Activated T-helper 9 cell treated with anti-CD3 and anti-CD28 coated beads, Interleukin-2, amount 50 U/mL, for 16 hours (primary cell): ENCODE measurements at places on chromosomes 7 and 10.

DNA sequence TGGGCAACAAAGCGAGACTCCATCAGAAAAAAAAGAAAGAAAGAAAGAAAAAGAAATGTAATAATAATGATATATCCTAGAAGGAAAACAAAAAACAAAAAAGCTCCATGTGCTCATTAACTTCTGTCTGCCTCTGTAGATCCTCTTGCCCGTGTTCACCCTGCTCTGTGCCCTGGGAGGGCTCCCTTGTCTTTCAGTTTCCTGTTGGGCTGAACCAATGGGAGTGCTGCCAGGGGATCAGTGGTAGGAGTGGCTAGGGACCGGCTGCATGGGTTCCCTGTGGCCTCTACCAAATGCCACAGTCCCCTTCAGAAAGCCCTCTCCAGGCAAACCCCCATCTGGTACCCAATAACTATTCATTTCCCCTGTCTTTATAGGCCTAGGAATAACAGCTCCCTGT lies 51.8 kb upstream of the PARD3 start:
- DNase-seq: no peak

GRCh38 chr7:150910996-150911422 lies 58.7 kb downstream of the AOC1 start:
- DNase-seq: no peak

- DNase-seq: no peak
Measured at GRCh38 chr10:129090618-129091366, 376.2 kb upstream of the MGMT start.

- no peak for DNase-seq
Measured at GRCh38 chr10:113053091-113053490, 103.0 kb downstream of the TCF7L2 start.

DNA sequence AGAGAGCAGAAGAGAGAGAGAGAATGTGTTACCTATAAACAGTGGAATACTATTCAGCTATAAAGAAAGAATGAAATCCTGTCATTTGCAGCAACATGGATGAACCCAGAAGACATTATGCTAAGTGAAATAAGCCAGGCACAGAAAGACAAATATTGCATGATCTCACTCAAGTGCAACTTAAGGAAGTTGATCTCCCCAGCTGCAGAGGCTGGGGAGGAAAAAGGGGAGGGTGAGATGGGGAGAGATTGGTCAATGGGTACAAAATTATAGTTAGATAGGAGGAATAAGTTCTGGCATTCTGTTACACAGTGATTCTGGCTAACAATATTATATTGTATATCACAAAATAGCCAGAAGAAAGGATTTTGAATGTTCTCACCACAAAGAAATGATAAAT lies 11.2 kb upstream of the JAZF1 start:
- no peak for DNase-seq

DNA sequence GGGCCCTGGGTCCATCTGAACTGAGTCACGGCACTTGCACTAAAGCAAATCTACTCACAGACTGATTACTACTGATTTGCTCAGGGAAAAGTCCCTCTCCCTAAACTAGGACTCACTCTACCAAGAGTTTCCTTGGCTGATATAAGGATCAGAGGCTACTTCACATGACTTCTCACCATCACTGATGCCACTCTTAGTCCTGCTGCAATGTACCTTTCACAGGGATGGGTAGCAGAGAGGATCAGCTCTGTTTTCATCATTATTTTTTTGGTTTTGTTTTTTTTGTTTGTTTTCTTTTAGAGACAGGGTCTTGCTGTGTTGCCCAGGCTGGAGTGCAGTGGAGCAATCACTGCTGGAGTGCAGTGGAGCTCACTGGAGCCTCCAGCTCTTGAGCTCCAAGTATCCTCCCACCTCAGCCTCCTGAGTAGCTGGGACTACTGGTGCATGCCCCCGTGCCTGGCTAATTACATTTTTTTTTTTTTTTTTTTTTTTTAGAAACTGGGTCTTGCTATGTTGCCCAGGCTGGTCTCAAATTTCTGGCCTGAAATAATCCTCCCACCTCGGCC lies 200.6 kb downstream of the JCAD start:
- no peak for DNase-seq

GRCh38 chr7:105298439-105298894 lies 90.3 kb downstream of the SRPK2 start:
- DNase-seq: no peak

- no peak for DNase-seq
Measured at GRCh38 chr10:29622382-29622922, 12.3 kb downstream of the SVIL start.

- no peak for DNase-seq
Measured at GRCh38 chr10:100508691-100509150, 10.9 kb downstream of the SEC31B start.

DNA sequence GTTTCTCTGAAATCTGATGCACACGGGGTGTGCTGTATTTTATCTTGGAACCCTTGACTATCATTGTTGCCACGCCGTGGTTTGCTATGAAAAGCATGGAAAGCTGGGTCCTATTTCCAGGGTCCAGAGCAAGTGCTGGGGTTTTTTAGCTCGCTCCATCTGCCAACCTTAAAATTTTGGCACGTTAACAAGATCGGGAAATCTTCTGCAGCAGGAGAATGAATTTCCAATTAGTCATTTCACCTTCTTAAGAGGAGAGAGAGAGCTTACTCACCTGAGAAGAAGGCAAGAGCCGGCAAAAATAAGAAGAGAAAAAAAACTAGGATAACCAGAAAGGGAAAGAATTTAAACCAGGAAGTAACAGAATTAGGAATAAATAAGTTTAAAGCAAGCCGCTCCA lies 223.6 kb upstream of the CELF2 start:
- no peak for DNase-seq

- DNase-seq: no peak
Measured at GRCh38 chr7:24786306-24786705, 29.0 kb upstream of the GSDME start.

GRCh38 chr10:17212802-17213221 lies 11.3 kb upstream of the TRDMT1 start:
- DNase-seq: no peak

GRCh38 chr7:99623702-99624447 lies 7.1 kb downstream of the ZSCAN25 start:
- no peak for DNase-seq
